Colonic mucosa (tissue), 4 donors: ENCODE measurements at places on chromosomes 7 and 10.

DNA sequence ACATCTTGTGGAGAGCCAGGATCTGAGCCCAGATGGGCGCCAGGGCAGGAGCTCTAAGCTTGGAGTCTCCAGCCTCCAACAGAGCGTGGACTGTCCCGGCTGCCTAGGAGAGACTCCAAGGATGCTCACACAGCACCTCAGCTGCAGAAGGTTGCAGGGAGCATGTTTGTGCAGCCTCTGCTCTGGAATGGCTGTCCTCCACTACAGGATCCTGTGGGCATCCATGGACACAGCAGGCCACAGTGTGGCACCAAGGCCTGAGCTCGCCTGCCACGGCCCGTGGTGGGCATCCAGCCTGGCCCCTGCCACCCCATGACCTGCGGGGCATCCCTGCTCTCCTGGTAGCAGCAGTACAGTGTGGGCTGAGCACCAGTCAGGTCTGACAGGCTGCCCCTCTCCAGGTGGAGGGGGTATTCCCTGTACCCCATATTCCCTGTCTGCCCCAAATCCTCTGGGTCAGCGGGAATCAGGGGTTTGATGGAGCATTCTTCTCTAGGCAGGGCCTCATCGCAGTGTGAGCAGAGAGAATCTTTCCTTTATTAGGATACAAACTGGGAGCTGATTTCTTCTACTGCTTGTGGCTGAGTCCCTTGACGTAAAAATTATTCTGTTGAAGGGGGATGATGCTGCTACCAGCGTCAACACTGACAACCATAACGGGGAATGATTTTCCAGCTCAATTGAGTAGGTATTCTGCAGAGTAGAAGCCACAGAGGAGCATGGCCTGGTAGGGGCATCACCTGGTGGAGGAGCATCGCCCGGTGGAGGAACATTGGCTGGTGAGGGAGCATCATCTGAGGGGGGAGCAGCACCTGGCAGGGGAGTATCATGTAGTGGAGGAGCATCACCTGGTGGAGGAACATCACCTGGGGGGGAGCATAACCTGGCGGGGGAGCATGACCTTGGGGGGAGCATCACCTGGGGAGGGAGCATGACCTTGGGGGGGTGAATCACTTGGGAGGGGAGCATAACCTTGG lies 60.6 kb downstream of the GLRX3 start:
- no peak for DNase-seq

GRCh38 chr7:51376420-51377092 lies 59.9 kb upstream of the COBL start:
- no peak for DNase-seq

DNA sequence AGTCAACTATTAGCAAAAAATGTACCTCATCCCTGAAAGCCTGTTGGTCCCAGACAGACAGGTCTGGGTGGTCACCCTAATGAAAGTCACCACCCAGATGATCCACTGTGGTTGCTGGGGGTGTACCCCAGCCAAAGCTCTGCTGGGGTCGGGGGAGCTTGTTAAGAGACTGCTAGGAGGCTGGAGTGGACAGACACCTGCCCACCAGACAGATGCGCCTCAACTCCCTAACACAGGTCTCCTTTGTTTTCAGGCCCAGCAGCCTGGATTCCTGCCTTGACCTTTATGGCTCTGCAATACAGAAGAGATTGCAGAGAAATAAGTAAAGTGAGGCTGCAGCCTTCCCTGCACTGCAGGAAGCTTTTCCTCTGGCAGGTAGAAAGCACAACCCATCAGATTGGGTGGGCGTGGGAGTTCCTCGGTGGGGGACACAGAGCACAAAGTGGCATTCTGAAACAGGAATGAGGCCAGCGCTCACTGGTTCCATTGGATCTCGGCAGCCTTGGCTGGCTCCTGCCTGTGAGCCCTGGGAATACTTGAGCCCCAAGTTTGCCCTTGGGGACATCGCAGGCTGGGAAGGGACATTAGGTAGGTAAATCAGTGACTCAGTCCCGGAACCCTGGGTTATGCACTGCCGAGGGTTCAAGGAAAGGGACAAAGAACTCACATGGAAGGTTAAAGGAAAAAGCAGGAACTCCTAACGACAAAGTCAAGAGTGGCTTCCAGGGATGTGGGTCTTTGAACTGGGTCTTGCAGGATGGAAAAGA lies 18.0 kb upstream of the ZNF488 start:
- peak; percentile 11 for DNase-seq

- DNase-seq, result no peak
Observed at GRCh38 chr7:106339513-106340246, 54.9 kb upstream of the NAMPT start.

- DNase-seq, result peak; percentile 26
Observed at GRCh38 chr10:12333380-12334185, 15.8 kb upstream of the CAMK1D start.

DNA sequence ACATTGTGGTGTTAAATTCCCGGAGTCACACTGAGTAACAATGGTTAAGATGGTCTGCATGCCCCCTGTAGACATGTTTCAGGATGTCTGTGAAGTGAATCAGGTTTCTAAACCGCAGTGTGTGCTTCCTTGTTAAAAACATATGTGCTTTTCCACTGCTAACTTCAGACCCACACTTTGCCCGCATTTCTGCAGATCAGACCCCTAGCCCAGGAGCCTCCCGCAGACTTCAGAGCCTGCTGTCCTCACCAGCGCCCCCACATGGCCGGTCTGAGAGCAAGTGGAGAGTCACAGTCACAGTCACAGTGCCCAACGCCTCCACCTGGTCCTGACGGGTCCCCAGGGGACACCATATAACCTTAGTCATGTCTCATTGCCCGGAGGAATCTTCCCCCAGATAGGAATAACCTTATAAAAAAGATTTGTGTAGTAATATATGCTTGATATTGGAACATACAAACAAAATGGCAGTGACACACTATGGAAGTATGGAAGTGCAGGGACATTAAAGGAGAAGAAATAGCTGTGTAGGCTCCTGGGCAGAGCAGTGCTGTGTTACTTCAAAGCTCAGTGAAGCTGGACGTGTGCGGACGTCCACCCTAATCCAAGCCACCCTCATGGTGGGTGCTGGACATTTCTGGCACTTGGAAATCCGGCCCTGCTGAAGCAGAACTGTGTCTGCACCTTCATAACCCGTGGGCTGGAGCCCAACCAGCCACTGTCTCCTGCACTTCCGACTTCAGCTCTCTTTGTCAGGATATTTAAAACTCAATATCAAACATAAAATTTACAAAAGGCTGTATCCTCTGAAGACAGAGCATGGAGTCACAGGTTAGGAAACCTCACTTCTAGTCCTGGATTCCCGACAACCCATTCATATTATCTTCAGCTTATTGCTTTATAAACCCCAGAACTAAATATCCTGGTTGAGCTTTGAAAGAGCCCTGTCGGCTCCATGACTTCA lies 29.0 kb downstream of the GSTO2 start:
- no peak for DNase-seq

DNA sequence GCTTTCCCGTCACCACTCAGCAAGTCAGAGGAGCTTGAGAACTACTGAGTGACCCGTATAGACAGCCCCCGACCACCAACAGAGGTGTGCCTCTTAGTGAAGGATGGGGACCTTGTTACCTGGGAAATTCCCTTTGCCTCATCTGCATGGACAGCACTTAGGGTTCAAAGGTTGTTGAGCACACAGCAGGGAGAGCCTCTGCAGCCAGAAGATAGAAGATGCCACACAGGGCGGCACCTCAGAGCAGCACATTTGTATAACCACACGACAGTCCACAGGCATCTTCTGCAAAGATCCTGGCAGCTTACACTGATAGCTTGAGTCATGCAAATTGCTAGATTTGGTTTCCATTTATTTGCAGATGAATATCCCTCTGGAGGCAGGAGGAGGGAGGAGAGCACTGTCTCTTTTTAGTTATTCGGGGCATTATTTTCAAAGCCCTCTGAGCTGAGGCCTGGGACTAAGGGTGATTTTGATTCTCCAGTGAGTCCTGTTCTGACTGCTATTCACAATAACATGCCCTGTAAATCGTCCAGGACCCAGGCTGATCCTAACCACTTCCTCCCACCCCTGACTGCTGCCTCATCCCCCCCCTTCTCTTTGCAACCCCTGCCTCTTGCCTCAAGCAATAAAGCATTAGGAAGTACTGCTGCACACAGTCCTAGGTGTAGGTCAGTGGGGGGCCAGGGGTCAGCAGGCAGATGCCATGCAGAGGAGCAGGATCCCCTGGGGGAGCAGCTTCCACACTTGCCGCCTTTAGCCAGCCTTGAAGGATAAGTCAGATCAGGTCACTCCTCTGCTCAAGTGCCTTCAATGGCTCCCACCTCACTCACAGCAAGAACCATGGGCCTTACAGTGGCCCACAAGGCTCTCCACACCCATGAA lies 24.6 kb upstream of the INMT start:
- no peak for DNase-seq

- peak; percentile 25 for DNase-seq
Observed at GRCh38 chr7:148697256-148698006, 1.3 kb upstream of the CUL1 start.

- DNase-seq, result no peak
Observed at GRCh38 chr10:11754173-11754572, 12.0 kb downstream of the ECHDC3 start.

- DNase-seq, result no peak
Observed at GRCh38 chr7:51318001-51318400, 1.4 kb upstream of the COBL start.

DNA sequence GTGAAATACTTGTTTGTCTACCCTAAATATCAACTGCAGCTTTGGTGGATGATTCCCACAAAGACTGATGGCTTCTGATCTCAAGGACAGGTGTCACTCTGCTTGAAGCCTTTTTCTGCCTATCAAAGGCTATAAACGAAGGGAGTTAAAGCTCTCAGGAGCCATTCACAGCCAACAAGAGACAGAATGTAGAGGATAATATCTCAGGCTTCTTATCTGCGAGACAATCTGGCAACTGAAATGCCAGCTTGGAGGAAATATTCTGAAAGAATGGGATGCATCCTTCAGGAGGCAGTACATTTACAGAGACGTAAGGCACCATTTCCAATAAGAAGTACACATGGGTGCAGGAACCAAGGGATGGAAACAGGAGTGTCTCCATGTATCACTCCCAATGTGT lies 549.4 kb downstream of the GPAM start:
- DNase-seq, result no peak

- no peak for DNase-seq
Observed at GRCh38 chr10:118153287-118153686, 106.5 kb upstream of the RAB11FIP2 start.

- DNase-seq, result no peak
Observed at GRCh38 chr10:73717556-73717955, 19.6 kb upstream of the AGAP5 start.

GRCh38 chr7:100837099-100837836 lies 9.9 kb upstream of the EPHB4 start:
- DNase-seq, result peak; percentile 91

- DNase-seq, result no peak
Observed at GRCh38 chr7:38057829-38058228, 120.2 kb upstream of the STARD3NL start.

DNA sequence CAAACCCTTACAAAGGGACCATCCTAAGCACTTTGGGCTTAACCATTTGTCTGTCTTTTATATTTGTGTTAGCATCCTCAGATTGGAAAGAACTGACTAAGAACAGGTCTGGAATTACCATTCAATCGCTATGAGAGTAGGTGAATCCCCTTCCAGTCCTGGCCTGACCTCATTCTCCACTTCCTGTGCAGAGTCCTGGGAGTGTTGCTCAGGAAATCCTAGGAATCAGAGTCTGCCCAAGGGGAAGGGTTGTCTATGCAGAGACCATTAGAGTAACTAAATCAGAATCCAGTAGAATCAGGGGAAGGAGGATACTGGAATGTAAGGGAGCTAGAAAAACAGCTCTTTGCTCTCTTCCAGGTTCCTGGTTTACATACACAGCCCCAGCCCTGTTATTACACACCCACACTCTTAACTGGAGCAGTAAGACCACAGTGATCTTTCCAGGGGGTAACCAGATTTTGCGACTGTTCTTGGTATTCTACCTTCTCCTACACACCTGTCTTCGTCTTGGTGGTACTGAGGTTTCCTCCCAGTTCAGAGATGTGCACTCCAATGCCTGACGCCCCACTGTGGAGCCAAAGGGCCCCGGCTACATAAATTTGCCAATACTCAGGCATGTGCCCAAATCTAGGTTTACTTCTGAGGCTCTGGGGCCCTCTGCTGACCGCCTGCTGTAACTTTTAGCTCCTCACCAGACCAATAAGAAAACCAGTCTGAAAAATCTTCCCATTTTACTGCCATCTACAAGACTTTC lies 103.7 kb downstream of the RNF216 start:
- DNase-seq, result peak; percentile 54

DNA sequence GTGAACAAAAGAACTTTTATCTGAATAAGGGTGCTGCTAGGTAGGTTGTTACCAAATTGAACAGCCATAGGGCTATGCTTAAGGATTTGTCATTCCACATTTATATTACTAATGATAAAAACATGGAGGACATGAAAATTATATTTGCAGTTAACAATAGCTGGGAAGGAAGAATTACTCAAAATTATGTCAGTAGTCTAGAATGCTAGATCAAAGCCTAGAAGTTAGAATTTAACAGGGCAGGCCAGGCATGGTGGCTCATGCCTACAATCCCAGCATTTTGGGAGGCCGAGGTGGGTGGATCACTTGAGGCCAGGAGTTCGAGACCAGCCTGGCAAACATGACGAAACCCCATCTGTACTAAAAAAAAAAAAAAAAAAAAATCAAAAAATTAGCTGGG lies 9.4 kb downstream of the STK17A start:
- no peak for DNase-seq

- DNase-seq, result peak; percentile 15
Observed at GRCh38 chr10:43698156-43698555, 49.5 kb upstream of the ZNF32 start.
